ENCODE measurements at places on chromosomes 2 and 18.
A peak's percentile ranks its signal among the peaks of the same experiment; 100 is the strongest.

- DNase-seq = no peak
These were observed 4.8 kb upstream of the SLC38A11 start for GRCh38 chr2:164960159-164960558.

DNA sequence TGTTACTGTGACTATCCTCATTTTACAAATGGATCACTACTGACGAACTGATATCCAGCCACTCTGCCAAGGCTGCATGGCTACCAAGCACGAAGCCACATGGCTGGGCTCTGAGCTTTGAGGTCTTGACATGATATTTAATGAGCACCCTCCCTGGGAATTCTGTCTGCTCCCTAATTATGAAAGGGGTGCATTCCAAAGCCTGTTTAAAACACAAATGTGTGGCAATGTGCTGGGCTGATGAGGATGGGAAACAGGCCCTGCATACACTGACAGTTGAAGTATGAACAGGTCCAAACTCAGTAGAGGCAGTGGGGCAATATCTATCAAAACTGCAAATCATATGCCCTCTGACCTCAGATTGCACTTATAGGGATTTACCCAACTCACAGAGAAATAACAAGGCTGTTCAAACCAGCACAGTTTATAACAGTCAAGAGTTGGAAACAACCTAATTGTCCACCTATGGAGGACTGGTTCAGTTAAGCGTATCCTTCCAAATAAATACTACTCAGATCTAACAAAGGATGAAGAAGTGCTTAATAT lies 20.8 kb downstream of the CDC42EP3 start:
- no peak for DNase-seq

GRCh38 chr18:50277942-50278341 lies 3.4 kb downstream of the MBD1 start:
- DNase-seq = no peak

- DNase-seq = peak; percentile 14
These were observed 204.8 kb downstream of the LDLRAD4 start for GRCh38 chr18:13423352-13423751.

GRCh38 chr2:19649785-19650380 lies 251.9 kb downstream of the TTC32 start:
- DNase-seq = no peak

- no peak for DNase-seq
These were observed 74.8 kb downstream of the COA5 start for GRCh38 chr2:98533547-98533946.

DNA sequence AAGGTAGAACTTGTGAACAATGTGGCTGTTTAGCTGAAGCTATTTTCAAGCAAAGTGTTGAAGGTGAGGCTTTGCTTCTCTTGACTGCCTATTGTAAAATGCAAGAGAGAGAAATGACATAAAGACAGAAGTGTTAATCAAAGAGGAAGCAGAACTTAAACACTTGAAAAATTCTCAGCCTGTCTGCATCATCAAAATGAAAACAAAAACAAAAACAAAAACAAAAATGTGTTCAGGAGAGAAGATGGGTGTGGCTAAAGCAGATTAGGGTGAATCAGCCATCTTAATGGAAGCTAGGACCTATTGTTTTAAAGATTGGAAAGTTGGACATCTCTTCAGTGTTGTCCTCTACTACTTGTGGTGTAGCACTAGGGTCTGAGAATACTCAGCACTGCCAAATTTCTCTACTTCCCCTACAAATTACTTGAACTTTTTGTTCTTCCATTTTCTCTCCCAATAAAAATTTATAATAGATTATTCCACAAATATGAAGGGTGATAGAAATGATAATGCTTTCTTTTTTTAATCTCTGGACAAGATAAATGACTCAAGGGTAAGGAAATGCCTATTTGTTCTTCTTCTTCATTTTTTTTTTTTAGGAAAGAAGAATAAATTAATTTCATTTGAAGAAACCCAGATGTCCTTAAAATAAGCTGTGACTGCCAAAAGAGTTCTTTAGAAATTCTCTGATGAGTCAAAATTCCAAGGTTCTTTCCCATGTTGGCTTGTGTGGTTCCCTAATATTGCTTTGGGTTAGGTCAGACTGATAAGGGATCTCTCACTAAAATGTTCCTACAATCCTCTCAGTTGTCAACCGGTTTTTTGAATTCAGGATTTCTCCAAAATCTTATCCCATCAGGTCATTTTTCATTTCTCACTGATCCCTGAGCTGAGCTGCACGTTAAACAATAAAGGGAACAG lies 571.2 kb upstream of the ZEB2 start:
- DNase-seq = no peak

GRCh38 chr2:186848873-186849578 lies at the start of gene ZSWIM2:
Gene ZSWIM2, minus strand, starts transcription at chr2:186849170. Its CDS starts 40 bp downstream, at chr2:186849130.
- peak; percentile 84 for DNase-seq

Measured in femur (tissue), 1 donor.